ENCODE measurements at places on chromosomes 13 and 19.

- DNase-seq: peak; percentile 23
Observed at GRCh38 chr13:113029487-113030258, 60.7 kb downstream of the MCF2L start.

GRCh38 chr13:92842145-92842544 is 384.5 kb upstream of the GPC6 start:
- no peak for DNase-seq

- no peak for DNase-seq
Observed at GRCh38 chr13:42412812-42413483, 141.0 kb downstream of the AKAP11 start.

DNA sequence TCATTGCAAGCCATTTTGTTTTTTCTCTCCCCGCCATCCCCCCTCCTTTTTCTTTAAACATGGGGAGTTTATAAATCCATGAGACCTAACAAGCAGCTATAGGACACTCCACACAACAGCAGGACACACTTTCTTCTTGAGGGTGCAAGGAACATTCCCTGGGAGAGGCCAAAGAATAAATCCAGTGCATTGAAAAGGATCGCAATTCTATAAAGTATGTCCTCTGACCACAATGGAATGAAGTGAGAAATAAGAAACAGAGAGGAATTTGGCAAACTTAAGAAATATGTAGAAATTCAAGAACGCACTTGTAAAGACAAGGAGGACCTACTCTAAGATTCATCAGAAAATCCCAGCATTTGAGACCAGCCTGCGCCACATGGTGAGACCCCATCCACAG is 11.9 kb downstream of the KLF2 start:
- DNase-seq: no peak

DNA sequence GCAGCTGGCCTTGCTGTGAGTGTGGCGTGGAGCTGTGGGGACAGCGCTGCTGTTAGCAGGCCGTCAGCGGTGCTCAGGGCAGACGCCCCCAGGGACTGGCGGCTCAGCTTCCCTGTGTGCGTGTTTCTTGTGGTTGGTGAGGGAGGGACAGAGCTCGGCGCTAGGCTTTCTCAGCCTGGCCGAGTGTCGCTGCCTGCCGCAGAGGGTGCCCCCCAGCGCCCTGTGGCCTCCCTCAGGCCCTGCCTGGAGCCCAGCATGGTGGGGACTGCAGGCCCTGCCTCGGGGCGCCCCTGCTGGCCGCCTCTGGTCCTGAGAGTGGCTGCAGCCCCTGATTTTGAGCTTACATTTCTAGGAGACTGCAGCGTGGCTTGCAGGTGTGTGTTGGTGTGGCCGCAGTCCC is 35.5 kb downstream of the DOT1L start:
- no peak for DNase-seq

DNA sequence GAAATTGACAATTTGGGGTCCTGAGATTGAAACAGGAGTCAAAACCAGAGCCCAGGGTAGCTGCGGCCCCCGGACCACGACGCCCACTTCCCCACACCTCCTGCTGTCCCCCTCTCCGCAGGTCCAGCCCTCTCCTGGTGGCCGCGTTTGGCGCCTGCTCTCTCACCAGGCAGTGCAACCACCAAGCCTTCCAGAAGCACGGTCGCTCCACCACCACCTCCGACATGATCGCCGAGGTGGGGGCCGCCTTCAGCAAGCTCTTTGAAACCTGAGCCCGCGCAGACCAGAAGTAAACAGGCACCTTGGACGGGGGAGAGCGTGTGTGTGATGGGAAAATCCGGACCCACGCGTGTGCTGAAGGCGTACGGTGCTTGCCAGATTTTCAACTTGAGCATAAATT is 22.9 kb downstream of the NAXD start:
- no peak for DNase-seq

- no peak for DNase-seq
Observed at GRCh38 chr19:38836159-38836982, 4.8 kb upstream of the ECH1 start.

GRCh38 chr13:41954226-41954625 is 6.7 kb downstream of the VWA8 start:
- DNase-seq: no peak

DNA sequence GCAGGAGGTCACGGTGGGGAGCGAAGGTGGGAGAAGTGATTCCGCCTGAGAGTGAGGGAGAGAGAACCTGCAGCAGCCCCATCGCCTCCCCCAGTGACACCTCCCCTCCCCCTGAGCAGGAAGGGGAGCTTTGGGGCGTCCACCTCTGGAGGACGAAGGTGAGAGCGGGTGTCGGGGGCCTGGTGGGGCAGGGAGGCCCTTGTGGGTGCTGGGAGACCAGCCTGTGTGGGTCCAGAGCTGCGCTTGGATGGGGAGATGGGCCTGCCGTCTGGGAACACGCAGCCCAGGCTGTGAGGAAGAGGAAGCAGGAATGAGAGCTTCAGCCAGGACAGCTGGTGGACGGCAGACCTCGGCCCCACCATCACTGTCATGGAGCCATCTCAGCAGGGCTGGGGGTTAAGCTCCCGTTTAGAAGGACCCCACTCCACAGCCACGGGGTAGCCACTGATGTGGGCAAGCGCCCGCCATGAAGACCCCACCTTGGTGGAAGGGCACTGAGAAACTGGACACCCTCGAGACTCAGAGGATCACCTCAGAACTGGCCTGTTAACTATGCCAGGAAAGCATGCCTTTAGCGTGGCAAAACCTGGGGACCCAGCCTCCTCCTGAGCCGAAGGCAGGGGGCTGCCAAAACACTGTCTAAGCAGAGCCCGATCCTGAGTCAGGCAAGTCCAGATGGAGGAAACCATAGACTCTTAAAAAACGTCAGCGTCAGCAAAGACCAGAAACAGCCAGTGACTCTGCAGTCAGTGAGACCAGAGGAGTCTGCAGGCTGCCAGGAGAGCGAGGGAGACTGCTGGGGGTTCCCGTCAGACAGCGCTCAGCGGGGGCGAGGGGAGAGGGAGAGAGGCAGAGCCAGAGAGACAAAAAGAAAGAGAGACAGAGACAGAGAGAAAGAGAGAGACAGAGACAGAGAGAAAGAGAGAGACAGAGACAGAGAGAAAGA is 6.4 kb upstream of the PROZ start:
- DNase-seq: no peak

- no peak for DNase-seq
Observed at GRCh38 chr13:74683411-74683810, 549.2 kb upstream of the KLF12 start.

GRCh38 chr19:20482721-20483120 is 82.9 kb downstream of the ZNF737 start:
- DNase-seq: no peak

DNA sequence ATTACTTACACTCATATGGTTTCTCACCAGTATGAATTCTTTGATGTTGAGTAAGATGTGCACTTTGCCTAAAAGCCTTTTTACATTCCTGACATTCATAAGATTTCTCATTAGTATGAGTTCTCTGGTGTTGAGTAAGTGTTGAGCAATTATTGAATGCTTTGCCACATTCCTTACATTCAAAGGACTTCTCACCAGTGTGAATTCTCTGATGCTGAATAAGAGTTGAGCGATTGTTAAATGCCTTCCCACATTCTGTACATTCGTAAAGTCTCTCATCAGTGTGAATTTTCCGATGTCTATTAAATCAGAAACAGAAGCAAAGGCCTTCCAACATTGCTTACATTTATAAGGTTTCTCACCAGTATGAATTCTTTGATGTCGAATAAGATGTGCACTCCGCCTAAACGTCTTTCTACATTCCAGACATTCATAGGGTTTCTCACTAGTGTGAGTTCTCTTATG is 14.2 kb upstream of the ZFP30 start:
- DNase-seq: no peak

DNA sequence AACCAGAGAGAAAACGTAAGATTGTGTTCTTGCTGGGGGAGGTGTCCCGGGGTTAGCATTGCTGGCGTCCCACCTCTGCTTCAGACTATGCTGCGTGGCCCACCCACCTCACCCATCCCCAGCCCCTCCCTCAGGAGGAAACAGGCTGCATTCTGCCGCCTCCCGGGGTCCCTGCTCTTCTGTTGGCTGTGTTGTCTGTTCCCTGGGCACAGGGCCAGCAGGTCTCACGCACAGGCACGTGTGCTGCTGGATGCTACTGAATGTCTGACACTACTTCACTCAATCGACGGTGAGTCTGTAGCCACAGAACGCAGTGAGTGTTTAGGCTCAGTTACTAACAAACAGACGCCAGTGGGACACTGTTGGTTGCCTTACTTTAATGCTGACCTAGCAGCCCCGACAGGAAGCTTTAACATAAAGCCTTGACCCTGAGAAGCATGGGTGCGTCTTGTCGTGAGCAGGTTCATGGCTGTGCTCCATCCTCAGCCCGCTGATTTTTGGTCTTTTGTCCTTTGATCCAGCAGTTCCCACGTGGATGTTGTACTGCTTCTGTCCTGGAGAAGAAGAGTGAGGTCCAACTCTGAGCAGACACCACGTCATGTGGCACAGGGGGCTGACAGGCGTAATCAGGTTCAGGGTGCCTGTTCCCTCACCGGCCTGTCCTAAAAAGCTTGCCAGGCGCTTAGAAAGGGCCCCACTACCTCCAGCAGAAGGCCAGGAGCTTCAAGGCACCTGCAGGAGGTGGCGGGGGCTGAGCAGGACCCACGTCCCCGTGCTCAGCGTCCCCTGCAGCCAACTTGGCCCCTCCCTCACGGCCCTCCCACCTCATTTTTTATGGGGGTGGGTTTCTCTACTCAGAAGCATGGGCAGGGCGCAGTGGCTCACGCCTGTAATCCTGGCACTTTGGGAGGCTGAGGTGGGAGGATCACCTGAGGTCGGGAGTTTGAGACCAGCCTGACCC is 26.0 kb downstream of the NAXD start:
- DNase-seq: no peak

- no peak for DNase-seq
Observed at GRCh38 chr19:36196249-36196648, 18.2 kb downstream of the ZNF565 start.

DNA sequence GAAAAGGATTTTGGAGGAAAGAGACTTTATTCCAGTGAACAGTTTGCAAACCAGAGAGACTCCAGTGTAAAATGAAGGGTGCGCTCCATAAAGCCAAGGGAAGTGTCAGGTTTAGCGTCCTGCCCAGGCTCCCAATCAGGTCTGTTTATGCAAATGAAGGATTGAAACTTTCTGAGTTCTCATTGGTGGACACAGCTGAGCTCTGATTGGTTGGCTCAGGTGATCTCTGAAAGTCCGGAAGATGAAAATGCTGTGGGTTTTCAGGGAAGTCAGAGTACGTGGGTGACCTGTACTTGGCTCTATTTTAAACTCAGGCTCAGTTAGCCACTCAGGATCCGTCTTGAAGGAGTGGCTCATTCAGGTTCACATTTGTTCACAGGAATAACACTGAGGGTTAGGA is 28.7 kb upstream of the CD33 start:
- DNase-seq: no peak

DNA sequence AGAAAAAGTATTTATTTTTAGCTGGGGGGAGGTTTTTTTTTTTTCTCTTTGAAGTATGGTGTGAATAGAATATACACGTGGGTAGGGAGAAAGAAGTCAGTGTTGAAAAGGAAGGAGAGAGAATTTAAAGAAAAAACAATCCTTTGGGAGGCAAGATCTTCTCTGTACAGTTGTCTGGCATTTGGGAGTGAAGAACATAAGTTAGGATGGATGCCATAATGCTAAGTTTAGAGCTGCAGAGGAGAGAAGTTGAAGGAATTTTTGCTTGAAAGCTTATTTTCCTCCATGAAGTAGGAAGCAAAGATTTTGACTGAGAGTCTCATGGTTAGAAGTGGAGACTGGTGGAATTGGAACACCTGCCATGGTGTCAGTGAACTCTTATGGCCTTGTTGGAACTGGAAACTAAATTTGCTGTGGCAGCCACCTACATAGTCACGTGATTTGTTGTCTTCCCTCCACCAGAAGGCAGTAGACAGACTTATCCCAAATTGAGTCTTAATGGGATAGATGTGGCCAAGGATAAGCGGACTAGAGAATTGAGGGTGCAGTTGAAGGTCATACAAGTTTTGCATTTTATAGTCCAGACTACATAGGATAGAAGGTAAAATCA is 22.0 kb downstream of the NDFIP2 start:
- DNase-seq: no peak

GRCh38 chr13:104526561-104526960 is 1460.3 kb upstream of the SLC10A2 start:
- no peak for DNase-seq

DNA sequence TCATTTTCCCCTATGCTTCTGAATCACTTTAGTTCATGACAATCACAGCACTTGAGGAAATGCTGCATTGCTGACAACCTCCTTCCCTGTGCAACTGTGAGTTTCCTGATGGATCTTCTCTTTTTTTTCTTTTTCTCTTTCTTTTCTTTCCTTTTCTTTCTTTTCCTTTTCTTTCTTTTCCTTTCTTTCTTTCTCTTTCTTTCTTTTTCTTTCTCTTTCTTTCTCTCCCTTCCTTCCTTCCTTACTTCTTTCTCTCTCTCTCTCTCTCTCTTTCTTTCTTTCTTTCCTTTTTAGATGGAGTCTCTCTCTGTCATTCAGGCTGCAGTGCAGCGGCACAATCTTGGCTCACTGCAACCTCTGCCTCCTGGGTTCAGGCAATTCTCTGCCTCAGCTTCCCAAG is 247.9 kb upstream of the HTR2A start:
- DNase-seq: no peak

DNA sequence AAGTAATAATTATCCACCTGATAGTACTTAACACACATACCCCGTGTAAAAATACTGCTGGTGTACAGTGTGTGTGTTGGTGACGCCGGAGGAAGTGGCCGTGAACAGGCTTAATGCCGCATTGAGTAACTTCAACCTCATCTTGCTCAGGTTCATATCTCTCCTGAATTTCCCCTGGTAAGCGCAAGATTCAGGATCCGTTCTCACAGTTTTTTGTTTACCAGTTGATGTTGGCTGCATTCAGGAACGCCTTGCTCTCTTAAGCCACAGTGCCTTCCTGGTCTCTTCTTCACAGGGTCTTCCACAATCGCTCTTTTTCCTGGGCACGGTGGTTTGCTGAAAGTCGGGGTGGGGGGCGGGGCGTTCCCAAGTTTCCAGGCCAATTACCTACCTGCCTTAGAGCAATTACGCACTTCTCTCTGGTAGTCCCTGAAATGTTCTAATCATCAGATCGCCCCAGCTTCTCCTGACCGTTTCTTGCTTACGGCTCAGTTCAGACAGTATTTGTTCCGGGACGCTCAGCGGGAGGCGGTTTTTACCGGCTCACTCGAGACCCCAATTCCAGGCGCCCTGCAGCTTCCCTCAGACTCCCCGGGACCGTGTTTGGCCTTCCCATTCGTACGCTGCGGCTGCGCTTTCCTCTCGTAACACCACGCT is 706 bp upstream of the DNAJC3 start:
- no peak for DNase-seq

DNA sequence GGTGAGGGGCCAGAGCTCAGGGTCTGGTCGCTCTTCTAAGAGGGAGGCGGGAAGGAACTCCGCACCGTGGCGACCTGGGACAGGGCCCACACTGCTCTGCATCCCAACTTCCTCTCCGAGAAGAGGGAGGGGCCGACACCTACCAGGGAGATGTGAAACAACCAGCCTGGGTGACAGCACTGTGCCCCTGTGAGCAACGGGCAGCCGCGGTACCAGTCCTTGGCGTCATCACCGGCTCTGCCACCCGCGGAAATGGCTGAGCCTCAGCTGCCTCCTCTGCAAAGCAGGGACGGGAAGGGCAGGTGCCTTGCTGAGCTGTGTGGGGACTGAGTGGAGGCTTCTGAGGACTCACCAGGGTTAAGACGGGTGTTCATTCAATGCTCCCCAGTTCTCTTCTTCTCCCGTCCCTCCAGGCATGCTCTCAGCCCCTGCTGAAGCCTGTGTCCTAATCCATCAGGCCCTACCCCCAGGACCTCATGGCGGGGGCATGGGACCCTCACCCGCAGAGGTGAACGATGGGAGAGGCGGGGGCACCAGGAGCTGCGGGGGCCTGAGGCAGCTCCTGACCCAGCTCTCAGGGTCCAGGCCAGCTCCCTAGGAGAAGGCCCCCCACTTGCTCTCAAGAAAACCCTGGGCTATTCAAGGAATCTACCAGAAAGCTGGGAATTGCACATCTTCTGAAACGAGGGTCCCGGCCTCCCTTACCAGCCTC is 9.3 kb downstream of the ZNF787 start:
- no peak for DNase-seq
